ENCODE measurements at places on chromosomes 1 and 21.

DNA sequence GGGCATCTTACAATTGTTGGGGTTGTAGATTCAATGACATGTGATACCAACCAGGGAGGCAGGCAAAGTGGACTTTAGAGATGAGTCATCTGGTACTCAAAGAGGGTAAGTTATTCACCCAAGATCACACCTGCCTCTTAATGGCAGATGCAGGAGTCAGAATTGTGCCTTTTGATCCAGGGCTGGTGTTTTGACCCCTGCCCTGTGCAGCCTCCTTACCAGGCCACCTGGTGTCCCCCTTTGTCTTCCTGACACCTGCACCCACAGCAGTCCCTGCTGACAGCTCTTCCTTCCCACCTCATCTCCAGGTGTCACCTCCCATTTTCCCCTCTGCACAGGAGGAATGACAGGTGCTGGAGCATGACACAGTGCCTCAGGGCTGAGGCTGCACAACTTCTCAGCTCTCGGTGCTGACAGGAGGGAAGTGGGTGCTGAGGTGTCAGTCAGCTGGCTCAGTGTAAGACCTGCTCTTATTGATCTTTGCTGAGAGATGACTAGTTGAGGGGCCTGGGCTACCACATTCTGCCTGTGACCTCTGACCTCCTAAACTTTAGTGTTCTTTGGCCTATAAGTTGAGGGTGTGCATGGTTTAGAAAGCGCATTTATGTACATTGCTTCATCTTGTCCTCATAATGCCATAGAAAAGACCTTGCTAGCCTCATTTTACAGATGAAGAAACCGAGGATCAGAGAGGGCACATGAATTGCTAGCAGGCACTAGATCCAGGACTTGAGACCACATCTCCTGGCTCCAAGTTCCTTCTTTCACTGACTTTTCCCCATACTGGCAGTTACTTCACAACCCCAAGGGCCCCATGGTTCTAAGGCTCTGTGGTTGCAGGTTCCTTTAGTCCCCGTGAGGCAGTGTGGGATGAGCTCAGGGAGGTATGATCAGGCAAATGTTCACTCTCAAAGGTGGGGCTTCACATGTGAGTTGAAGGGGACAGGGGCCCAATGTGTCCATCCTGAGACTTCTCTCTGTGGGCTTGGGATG is 31.3 kb downstream of the CACNA1E start:
- DNase-seq, result peak; percentile 6

GRCh38 chr21:16095005-16095404 is 365.2 kb downstream of the USP25 start:
- no peak for DNase-seq

DNA sequence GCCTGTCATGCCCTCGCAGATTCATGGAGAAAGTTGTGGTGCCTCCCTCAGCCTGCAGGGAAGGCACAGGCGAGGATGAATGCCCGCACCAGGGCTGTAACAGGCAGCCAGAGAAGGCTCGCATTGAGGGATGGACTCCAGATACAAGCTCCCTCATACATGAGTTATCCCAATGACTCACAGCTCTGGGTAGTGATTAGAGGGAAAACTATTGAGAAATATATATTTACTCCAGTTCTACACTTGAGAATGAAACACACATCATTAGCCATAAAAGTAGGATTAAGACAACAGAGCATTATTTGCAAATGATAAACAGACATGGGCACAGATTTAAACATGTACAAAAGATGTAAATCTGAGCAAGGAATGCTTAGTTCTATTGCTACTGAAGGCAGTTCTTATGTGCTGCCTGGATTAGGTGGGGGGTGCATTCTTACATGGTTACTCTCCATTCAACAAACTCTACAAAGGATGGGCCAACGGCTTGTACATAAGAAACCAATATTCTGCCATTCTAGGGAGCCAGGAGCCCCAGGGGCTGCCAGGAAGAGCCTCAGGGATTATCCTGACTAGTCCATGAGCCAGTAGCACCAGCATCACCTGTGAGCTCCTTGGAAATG is 97.9 kb downstream of the CSMD2 start:
- no peak for DNase-seq

GRCh38 chr1:113388017-113388620 is 2.2 kb upstream of the MAGI3 start:
- DNase-seq, result no peak

GRCh38 chr1:245096311-245097066 is 58.3 kb upstream of the KIF26B start:
- DNase-seq, result no peak

DNA sequence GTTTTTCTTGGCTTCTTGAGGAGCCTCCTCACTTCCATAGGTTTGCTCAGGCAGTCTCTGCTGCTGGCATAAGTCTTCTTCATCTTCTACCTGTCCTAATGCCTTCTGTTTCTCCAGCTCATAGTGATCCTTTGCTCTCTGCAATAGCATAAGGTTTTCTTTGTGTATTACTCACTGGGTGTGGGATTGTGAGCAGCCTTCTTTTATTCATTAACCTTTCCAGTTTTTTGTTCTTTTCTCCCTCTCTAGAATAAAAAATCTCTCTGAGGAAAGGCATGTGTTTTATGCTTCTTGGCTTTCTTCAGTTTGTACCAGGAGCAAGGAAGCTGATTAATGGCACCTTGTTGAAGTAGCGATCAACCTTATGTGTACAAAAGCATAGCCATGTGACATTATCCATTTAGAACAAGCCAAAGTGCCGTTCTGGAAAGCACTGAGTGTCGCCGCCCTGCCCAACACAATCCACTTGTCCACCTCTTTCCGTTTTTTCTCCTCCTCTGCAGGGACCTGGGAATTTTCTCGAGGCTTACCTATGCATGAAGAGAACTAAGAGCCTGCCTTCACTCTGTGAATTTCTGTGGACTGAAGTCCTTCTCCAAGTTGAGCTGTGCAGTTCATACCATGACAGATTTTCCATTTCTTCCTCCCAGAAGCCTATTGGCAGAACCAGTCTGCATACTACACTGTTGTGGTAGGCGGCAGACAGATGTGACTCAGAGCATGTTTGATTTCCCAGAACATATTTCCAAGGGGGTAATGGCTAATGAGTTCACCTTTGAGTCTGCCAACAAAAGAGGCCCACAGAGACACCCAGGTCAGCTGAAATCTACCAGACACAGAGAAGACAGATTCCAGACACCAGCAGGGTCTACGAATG is 39.0 kb downstream of the DPT start:
- no peak for DNase-seq

GRCh38 chr1:41236781-41237180 is 5.3 kb downstream of the SCMH1 start:
- no peak for DNase-seq
